ENCODE measurements at places on chromosomes 7 and 10. TPM values are rescaled to one million over a fixed set of nuclear protein-coding genes. Genes with fewer than 3 reads are reported as not detected.
A peak's percentile ranks its signal among the peaks of the same experiment; 100 is the strongest.

GRCh38 chr7:143327903-143328302 is 12.0 kb downstream of the CLCN1 start:
- H3K4me3 ChIP-seq: no peak overlapping the region
- H3K27me3 ChIP-seq: no peaks in the 10 kb centered on the region
- no peaks in the 10 kb centered on the region for H3K36me3 ChIP-seq
- DNase-seq: no peak

- H3K4me1 ChIP-seq: peaks cover 19% of the 10 kb centered on the region
- no peaks in the 10 kb centered on the region for H3K27me3 ChIP-seq
- H3K4me3 ChIP-seq: no peak overlapping the region
- H3K36me3 ChIP-seq: no peaks in the 10 kb centered on the region
Measured at GRCh38 chr10:75617485-75618155, 186.2 kb downstream of the LRMDA start.

GRCh38 chr7:21364801-21365271 is 63.0 kb upstream of the SP4 start:
- peaks cover 10% of the 10 kb centered on the region for H3K4me1 ChIP-seq
- H3K27ac ChIP-seq: no peak overlapping the region
- no peaks in the 10 kb centered on the region for H3K36me3 ChIP-seq
- no peaks in the 10 kb centered on the region for H3K27me3 ChIP-seq
- DNase-seq: no peak
- no peak overlapping the region for H3K4me3 ChIP-seq

- no peaks in the 10 kb centered on the region for H3K36me3 ChIP-seq
- no peak overlapping the region for H3K27ac ChIP-seq
- H3K27me3 ChIP-seq: no peaks in the 10 kb centered on the region
Measured at GRCh38 chr10:45520476-45520875, 146.5 kb downstream of the ALOX5 start.

DNA sequence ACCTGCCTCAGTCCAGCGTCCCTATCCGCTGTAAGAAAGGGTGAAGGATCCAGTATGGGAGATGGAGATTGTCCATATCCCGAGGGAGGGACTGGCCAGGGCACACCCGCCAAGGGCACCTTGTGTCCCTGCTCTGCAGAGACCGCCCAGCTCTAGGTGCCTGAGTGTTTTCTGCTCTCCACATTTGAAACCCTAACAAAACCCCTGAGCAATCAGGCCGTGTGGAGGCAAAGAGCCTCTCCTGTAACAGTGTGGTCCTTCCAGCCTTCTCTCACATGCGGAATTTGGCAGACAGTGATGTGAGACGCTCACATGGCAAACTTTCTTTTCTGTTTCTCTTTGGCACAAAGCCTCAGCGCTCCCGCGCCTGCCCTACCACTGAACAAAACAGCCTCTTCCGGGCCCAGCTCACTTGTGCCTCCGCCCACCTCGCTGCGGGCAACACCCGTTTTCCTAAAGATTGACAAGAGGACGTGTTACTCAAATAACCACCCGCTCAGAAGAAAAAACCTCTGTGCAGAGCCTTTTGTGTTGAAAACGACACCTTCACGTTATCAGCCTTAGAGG is 514.8 kb downstream of the DNAJB6 start:
- no peaks in the 10 kb centered on the region for H3K36me3 ChIP-seq
- H3K27ac ChIP-seq: no peak overlapping the region
- DNase-seq: peak; percentile 71
- H3K4me3 ChIP-seq: no peak overlapping the region

DNA sequence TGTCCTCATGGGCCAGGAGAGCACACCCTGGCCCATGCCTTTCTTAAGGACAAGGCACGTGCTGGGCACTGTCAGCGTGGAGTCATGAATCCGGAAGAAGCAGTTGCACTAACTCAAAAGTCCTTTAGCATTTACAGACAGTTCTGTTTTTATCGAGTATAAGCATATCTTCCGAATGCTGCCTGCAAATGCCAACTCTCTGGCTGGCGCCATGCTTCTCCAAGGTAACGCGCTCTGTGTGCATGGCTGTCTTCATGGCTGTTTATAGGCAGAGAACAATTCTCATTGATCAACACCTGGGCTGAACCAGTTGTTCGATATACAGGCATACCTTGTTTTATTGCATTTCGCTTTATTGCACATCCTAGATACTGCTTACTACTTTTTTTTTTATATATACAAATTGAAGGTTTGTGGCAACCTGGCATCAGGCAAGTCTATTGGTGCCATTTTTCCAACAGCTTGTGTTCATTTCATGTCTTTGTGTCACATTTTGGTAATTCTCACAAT is 28.0 kb upstream of the ZNRF2 start:
- no peak overlapping the region for H3K27ac ChIP-seq
- no peaks in the 10 kb centered on the region for H3K36me3 ChIP-seq
- peaks cover 27% of the 10 kb centered on the region for H3K4me1 ChIP-seq
- DNase-seq: no peak
- H3K4me3 ChIP-seq: no peak overlapping the region

The FFAR4 gene
- polyA plus RNA-seq: 0.04 TPM

DNA sequence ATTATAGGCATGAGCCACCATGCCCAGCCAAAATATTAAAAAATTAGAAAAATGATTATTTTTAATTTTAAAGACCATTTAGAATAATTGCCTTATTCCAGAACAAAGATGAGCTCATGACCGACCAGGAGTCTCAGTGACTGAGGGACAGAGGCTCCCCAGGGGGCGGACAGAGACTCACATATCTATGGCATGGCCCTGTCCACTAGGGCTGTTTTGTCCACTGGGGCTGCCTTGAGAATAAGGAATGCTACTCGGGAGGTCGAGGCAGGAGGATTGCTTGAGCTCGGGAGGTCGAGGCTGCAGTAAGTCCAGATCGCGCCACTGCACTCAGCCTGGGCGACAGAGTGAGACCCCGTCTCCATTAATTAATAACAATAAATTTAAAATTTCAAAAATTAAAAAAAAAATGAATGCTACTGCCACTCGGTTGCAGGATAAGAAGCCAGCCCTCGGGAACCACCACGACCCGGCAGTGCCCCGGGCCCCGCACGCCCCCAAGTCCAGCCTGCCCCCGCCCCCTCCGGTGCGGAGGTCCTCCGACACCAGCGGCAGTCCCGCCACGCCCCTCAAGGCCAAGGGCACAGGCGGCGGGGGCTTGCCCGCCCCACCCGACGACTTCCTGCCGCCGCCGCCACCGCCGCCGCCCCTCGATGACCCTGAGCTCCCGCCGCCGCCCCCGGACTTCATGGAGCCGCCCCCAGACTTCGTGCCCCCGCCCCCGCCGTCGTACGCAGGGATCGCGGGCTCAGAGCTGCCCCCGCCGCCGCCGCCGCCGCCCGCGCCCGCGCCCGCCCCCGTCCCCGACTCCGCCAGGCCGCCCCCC is 128.6 kb downstream of the APBB1IP start:
- H3K36me3 ChIP-seq: no peaks in the 10 kb centered on the region
- no peaks in the 10 kb centered on the region for H3K27me3 ChIP-seq
- peak overlapping the region; percentile 51 for H3K4me3 ChIP-seq
- H3K4me1 ChIP-seq: no peaks in the 10 kb centered on the region
- DNase-seq: peak; percentile 47

The CRYGN gene
- polyA plus RNA-seq: 0.24 TPM

GRCh38 chr10:99537989-99538917 is 5.5 kb downstream of the NKX2-3 start:
- no peaks in the 10 kb centered on the region for H3K36me3 ChIP-seq
- no peak overlapping the region for H3K4me3 ChIP-seq
- H3K4me1 ChIP-seq: peaks cover 29% of the 10 kb centered on the region
- H3K27ac ChIP-seq: no peak overlapping the region
- peaks cover 97% of the 10 kb centered on the region for H3K27me3 ChIP-seq
- DNase-seq: no peak

- no peaks in the 10 kb centered on the region for H3K36me3 ChIP-seq
- H3K27me3 ChIP-seq: no peaks in the 10 kb centered on the region
- peak; percentile 8 for DNase-seq
Measured at GRCh38 chr7:114312649-114313048, 102.0 kb upstream of the FOXP2 start.

The FAM237B gene
- polyA plus RNA-seq: not detected

DNA sequence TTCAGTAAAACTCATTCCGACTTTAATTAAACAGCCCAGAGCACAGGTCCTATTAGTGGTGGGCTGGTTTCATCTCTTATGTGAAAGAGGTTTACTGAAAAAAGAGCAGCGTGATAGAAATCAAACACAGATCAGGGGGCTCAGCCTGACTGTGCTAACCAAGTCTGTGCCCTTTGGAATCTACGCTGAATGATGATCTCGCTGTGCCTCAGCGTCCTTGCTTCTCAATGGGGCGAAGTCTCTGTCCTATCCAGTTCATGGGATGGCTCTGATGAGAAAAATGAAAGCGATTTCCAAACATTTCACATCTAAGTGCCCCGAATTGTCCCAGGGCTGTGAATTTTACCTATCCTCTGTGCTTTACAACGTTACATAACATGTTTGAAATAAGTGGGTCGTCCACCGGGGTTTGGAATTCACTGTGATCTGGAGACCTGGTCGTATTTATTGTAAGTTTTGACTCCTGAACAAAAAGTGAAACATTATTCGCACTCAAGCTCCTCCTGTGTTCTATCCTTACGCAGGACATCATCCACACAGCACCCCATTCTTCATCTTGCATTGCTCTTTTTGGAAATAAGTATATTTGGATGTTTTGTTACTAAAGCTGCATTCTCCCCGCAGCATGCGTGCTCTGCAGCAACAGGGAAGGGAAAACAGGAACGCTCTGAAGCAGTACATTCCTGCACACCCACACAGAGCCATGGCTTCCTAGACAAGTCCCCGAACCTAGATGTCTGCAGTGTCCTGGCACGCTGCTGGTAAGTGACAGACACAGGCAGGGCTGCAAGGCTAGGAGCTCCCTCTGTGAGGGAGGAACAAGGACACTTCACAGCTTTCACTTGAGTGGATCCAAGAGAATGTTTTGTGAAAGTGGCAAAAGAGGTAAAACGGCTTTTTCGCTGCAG is 83.5 kb downstream of the SLC37A3 start:
- no peaks in the 10 kb centered on the region for H3K36me3 ChIP-seq
- no peaks in the 10 kb centered on the region for H3K27me3 ChIP-seq
- DNase-seq: no peak
- peaks cover 5% of the 10 kb centered on the region for H3K4me1 ChIP-seq

DNA sequence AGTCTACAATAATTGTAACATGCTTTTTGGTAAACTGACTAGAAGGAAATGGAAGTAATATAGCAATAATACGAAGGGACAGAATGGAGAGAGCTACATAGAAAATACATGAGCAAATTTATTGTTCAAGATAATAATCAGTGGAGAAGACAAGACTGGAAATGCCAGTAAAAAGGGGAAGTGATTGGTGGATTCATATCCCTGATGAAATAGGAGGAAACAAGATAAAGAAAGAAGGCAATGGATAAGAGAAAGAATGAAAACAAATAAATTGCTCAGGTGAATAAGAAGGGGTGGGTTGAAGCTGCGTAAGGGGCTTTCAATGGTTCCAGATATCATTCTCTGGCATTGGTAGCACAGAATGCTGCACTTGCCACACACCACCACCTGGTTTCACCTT is 135.9 kb downstream of the LRRN3 start:
- no peaks in the 10 kb centered on the region for H3K36me3 ChIP-seq
- H3K27ac ChIP-seq: no peak overlapping the region
- H3K27me3 ChIP-seq: no peaks in the 10 kb centered on the region
- no peak overlapping the region for H3K4me3 ChIP-seq
- no peak for DNase-seq

GRCh38 chr7:2289111-2289586 is 25.1 kb downstream of the SNX8 start:
- H3K27me3 ChIP-seq: no peaks in the 10 kb centered on the region
- H3K4me3 ChIP-seq: no peak overlapping the region
- no peaks in the 10 kb centered on the region for H3K36me3 ChIP-seq
- no peak overlapping the region for H3K27ac ChIP-seq
- DNase-seq: no peak

The SNX10 gene
- polyA plus RNA-seq: 5.4 TPM

DNA sequence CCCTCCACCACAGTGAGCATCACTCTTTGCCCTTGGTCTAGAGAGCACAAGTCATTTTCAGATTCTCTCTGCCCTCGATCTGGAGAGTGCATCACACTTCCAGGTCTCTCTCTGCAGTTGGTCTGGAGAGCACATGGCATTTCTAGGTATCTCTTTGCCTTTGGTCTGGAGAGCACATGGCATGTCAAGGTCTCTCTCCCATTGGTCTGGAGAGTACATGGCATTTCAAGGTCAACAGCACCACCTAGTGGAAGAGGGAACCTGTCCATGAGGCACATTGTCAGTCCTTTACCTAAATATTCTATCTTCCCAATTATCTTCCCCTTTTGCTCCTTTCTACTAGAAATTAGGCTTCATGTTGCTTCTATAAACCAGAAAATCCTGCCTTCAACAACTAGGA is 1139.4 kb downstream of the XPNPEP1 start:
- H3K4me3 ChIP-seq: no peak overlapping the region
- no peak overlapping the region for H3K27ac ChIP-seq
- no peaks in the 10 kb centered on the region for H3K27me3 ChIP-seq
- DNase-seq: peak; percentile 58

DNA sequence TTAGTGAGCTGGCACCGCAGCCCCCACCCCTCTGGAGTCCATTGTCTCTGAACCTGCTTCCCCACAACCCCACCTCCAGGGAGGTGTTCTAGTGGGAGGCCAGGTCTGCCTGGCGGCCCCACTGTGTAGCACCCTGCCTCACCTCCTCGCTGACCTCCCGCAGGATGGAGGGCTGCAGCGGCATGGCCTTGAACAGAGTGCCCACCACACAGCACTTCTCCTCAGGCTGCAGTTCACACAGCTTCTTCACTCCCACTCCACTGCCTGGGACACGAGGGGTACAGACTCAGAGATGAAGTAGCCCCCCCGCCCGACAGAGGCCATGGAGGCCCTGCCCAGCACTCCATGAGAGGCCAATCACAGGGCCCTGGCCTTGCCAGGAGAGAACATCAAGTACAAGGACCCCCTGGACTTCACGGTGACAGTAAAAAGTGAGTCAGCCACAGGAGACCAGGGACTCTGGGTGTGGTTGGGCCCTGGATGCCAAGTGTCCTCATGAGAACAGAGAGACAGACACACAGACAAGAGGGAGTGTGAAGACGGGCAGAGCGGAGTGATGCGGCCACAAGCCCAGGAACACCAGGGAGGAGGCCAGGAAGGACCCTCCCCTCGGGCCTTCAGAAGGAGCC is 5.4 kb downstream of the POLD2 start:
- peaks cover 10% of the 10 kb centered on the region for H3K4me1 ChIP-seq
- no peak overlapping the region for H3K27ac ChIP-seq
- no peaks in the 10 kb centered on the region for H3K36me3 ChIP-seq
- no peak for DNase-seq

The EPHB4 gene
- 47.2 TPM for polyA plus RNA-seq

The VIM gene
- 302 TPM for polyA plus RNA-seq

The CAV2 gene
- polyA plus RNA-seq: 53.0 TPM

- H3K4me3 ChIP-seq: peak within 1 kb of the TSS; percentile 77
- peak within 1 kb of the TSS; percentile 91 for H3K27ac ChIP-seq
- H3K4me1 ChIP-seq: peaks cover 31% of the 10 kb centered on the region
- H3K27me3 ChIP-seq: no peaks in the 10 kb centered on the region
Measured at GRCh38 chr10:70887804-70888800, at the start of gene PCBD1. PCBD1 (minus strand) TSS chr10:70888565; CDS start chr10:70888533, 32 bp downstream.

DNA sequence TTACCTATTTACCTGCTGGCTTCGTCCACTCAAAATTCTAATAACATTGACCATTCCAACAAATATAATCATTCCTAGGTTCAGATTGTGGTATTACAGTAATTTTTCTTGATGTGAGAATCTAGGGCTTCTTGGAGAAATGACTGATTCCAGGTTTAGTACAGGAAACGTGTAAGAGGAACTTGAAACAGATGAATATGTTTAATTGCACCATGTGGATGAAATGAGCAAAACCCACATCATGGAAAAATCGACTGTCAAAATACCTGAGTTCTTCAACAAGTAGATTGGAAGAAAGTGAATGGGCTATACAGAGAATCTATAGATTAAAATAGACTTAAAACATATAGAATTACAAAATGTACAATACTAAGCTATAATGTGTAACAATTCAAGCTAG is 24.9 kb upstream of the OR9A4 start:
- DNase-seq: no peak
- H3K27ac ChIP-seq: no peak overlapping the region
- H3K4me3 ChIP-seq: no peak overlapping the region
- no peaks in the 10 kb centered on the region for H3K27me3 ChIP-seq

The NKX1-2 gene
- 0.22 TPM for polyA plus RNA-seq
